Thyroid gland (tissue), 4 donors: ENCODE measurements at places on chromosomes 6 and 20. TPM values are rescaled to one million over a fixed set of nuclear protein-coding genes. Genes with fewer than 3 reads are reported as not detected.

DAAM2 gene
- 20.7 TPM for total RNA-seq

TRIM31 gene
- total RNA-seq: not detected

GRCh38 chr6:99434702-99435530, 9.8 kb upstream of the PNISR start:
- no peak for DNase-seq

SLC25A27 gene
- 46.3 TPM for total RNA-seq

CNR1 gene
- total RNA-seq: 3.8 TPM

- no peak for DNase-seq
Measured at GRCh38 chr6:27872642-27873020, 39.6 kb downstream of the OR2B2 start.
